ENCODE measurements at places on chromosomes 7 and 10.

DNA sequence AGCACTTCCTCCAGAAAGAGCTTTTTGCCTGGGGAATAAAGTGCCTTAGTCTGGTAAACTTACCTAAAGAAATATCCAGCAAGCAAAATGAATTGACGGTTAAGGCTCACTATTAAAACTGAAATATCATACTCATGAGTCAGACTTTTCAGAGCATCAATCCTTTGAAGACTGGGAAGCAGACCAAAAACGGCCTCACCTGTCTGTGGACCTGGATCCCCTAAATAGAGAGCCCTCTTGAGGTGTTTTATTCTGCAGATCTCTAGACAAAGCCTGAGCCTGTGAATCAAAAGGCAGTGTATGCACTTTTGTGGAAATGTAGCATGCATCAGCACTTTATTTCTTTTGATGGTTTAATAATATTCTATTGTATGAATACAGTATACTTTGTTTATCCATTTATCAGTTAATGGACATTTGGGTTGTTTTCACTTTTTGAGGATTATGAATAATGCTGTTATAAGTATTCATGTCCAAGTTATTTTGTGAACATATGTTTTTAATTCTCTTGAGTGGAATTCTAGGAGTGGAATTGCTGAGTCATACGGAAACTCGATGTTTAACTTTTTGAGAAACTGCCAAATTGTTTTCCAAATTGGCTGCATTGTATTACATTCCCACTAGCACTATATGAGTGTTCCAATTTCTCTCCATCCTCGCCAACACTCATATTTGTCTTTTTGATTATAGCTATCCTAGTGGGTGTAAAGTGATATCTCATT, 449.0 kb upstream of the IGFBP3 start:
- H3K4me3 ChIP-seq: no peak overlapping the region
- no peaks in the 10 kb centered on the region for H3K4me1 ChIP-seq
- H3K36me3 ChIP-seq: no peaks in the 10 kb centered on the region
- DNase-seq: no peak

DNA sequence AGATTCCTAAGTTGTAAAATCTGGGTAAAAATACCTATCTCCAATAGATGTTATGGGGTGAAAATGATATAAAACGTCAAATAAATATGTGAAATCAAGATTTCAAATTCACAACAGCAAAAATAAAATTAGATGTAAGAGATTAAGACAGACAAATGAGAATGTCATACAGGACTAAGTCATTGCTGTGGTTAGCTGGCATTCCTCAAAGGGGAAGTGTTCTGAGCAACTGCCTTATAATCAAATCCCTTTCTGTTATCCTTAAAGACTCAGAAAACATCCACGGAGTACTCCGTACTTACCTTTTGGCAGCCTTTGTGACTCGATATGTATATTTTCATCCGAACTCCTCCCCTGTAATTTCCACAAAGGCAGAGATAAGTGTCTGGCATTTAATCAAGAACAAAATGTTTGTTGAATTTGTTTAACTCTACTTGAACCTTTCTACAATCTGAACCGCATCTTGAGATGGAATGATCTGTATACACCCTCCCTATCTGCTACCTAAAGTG, 559.6 kb downstream of the GATA3 start:
- no peak for DNase-seq
- H3K27ac ChIP-seq: no peak overlapping the region
- no peaks in the 10 kb centered on the region for H3K4me1 ChIP-seq
- no peaks in the 10 kb centered on the region for H3K27me3 ChIP-seq
- H3K4me3 ChIP-seq: no peak overlapping the region

GRCh38 chr7:76232698-76233097, 31.0 kb downstream of the SRRM3 start:
- no peaks in the 10 kb centered on the region for H3K36me3 ChIP-seq
- DNase-seq: no peak
- H3K27ac ChIP-seq: no peak overlapping the region
- H3K27me3 ChIP-seq: peaks cover 4% of the 10 kb centered on the region

- H3K27ac ChIP-seq: no peak overlapping the region
- H3K4me1 ChIP-seq: no peaks in the 10 kb centered on the region
- DNase-seq: no peak
- no peak overlapping the region for H3K4me3 ChIP-seq
Measured at GRCh38 chr10:131277969-131278368, 33.6 kb downstream of the TCERG1L start.

GRCh38 chr10:27449571-27449970, 54.5 kb upstream of the RAB18 start:
- no peak for DNase-seq
- no peaks in the 10 kb centered on the region for H3K36me3 ChIP-seq
- no peak overlapping the region for H3K4me3 ChIP-seq
- no peaks in the 10 kb centered on the region for H3K27me3 ChIP-seq

DNA sequence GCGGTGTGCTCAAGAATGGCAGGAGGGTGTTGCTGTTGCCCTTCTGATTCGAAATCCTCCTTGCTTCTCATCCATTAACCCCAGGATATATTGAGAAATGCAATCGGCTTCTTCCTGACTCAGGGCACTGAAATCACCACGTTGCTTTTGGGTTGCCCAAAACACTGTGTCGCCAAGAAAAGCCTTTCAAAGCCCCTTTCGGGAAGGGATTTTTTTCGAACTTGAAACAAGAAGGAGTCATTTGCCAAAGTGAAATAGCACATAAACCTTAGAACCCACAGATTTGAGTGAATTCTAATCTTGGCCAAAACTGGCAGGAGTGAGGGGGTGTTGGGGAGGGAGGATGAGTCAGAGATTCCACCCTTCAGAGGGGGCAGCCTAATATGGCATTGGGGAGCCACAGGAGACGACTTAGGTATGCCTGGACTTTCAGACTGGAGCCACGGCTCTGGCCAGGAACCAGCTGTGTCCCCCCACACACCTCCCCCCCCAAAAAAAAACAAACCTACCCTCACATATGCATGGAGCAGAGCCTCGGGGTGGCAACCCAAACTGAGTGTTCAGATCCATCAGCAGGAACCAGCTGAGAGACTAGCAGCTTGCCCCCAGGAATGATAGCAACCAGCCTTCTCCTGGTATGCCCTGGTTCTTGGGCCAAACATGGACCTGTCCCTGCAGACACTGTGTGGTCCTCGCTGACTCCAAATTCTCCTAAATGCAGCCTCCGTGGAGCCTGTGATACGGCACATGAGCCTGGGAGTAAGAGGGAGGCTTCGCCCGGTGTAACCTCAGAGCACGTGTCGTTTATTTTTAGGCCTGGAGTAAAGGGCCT, 138.4 kb downstream of the FGFR2 start:
- H3K4me1 ChIP-seq: no peaks in the 10 kb centered on the region
- H3K36me3 ChIP-seq: no peaks in the 10 kb centered on the region
- no peak overlapping the region for H3K4me3 ChIP-seq
- no peak for DNase-seq
- H3K27ac ChIP-seq: no peak overlapping the region

DNA sequence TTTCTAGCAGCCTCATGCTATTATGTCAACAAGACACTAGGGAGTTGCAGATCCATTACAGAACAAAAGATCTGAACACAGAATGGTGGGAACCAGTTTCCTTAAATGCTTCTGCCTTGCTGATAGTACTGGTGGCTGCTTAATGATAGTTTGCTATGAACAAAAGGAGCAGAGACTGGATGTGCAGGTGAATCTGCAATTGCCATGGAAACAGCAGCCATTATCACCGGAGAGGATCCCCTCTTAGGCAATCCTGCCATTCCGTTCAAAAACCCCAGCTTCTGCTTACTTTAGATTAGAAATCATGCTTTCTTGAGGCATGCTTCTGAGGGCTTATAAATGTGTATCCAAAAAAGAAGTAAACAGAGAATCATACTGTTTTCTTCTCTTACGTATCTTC, 80.0 kb upstream of the PRKAR2B start:
- no peaks in the 10 kb centered on the region for H3K36me3 ChIP-seq
- no peak for DNase-seq
- no peak overlapping the region for H3K27ac ChIP-seq
- H3K27me3 ChIP-seq: no peaks in the 10 kb centered on the region

GRCh38 chr10:6465437-6465836, 114.6 kb downstream of the PRKCQ start:
- no peak overlapping the region for H3K27ac ChIP-seq
- no peak for DNase-seq
- no peaks in the 10 kb centered on the region for H3K27me3 ChIP-seq

DNA sequence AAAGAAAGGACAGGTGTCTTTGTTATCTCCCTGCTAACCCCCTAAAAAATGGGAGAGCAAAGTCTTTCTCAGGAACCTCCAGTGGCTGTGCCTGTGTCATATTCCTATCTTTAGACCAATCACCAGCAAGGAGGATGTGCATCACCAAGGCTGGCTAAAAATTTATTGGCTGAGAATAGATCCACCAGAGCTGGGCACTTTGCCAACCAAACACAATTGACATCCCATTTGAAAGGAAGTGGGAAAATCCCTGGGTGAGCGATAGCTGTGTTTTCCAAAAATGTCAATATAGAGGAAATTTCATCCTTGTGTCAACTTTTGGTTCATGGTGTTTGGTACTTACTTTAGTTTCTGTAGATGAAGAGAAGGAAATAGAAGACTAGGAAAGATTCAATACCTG, 13.1 kb upstream of the GPR141 start:
- no peaks in the 10 kb centered on the region for H3K4me1 ChIP-seq
- no peak for DNase-seq
- H3K27ac ChIP-seq: no peak overlapping the region
- H3K36me3 ChIP-seq: no peaks in the 10 kb centered on the region
- H3K4me3 ChIP-seq: no peak overlapping the region

DNA sequence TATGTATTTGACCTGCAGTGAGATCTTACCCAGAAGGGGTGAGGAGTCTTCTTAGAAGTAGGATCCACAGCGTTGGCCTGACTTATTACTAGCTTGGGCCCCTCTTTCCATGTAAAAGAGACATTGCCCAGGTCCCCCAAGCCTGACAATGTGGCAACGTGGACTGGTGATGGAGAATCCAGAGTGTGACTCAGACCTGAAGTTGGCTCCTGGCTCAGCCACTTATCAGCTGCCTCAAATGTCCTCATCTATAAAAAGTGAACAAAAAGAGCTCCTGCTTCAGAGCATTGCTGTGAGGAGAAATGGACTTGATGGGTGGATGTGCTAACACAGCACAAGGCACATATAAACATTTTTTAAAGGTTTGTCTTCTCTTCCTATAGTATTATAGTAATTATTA, 35.4 kb upstream of the TECTB start:
- no peaks in the 10 kb centered on the region for H3K4me1 ChIP-seq
- no peak overlapping the region for H3K27ac ChIP-seq
- no peaks in the 10 kb centered on the region for H3K36me3 ChIP-seq
- no peak for DNase-seq
- H3K4me3 ChIP-seq: no peak overlapping the region

Data from effector memory CD4-positive, alpha-beta T cell (primary cell).